Memory B cell (primary cell): ENCODE measurements at places on chromosomes 13 and 19.

DNA sequence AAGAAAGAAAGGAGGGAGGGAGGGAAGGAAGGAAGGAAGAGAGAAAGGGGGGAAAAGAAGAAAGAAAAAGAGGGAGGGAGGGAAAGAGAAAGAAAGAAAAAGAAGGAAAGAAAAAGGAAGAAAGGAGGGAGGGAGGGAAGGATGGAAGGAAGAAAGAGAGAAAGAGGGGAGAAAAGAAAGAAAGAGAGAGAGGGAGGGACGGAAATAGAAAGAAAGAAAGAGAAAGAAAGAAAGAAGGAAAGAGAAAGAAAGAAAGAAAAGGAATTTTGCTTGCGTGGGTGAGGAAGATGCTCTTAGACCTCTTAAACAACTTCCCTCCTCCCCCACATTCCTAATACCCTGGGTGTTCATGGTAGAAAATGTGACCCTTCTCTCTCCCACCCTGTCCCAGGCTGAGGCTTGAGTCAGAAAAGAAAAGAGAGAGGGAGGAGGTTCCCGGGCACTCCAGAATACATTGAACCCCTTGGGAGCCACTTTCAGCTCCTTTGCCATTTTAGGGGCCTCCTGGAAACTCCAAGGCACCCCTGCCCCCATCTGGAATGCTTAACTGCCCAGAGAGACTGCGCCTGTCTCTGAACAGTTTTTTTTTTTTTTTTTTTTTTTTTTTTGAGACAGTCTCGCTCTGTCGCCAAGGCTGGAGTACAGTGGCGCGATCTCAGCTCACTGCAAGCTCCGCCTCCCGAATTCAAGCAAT, 9.2 kb upstream of the KANK3 start:
- DNase-seq: no peak

DNA sequence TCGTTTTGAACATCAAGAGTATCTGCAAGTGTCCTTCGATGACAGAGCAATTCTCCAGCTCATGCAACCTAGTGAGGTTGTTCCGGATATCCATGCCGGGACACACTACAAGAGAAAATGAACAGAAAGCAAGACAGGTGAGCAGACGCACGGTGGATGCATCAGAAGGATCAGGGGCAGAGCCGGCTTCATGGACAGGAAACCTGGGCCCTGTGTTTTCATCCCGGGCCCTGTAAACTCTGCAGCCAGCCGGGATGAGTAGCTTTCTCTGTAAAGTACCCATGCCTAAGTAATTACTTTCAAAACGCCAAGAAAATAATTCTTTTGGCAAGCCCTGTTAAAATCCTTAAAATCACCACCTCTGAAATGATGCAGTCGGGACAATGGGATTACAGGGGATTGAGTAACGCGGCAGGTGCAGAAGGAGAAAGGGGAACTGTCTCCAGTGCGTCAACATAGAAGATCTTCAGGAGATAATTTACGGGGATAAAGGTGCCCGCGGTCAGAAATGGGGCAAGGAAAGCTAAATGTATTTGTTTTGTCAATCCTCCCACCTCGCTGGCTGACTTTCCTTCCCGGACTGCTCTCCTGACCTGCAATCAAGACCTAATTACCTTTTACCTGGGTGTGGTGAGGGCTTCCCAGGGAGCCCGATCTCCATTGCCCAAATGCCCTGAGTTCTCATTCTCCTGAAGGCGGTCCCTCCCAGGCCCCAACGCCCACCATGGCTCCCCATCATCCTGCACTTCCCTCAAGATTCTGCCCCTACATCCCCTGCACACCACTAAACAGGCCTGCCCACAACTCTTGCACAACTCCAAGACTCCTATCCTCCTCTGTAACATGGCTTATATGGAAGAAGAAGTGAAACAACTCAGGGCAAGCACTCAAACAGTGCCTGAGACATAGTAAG, 26.2 kb downstream of the INSR start:
- no peak for DNase-seq

DNA sequence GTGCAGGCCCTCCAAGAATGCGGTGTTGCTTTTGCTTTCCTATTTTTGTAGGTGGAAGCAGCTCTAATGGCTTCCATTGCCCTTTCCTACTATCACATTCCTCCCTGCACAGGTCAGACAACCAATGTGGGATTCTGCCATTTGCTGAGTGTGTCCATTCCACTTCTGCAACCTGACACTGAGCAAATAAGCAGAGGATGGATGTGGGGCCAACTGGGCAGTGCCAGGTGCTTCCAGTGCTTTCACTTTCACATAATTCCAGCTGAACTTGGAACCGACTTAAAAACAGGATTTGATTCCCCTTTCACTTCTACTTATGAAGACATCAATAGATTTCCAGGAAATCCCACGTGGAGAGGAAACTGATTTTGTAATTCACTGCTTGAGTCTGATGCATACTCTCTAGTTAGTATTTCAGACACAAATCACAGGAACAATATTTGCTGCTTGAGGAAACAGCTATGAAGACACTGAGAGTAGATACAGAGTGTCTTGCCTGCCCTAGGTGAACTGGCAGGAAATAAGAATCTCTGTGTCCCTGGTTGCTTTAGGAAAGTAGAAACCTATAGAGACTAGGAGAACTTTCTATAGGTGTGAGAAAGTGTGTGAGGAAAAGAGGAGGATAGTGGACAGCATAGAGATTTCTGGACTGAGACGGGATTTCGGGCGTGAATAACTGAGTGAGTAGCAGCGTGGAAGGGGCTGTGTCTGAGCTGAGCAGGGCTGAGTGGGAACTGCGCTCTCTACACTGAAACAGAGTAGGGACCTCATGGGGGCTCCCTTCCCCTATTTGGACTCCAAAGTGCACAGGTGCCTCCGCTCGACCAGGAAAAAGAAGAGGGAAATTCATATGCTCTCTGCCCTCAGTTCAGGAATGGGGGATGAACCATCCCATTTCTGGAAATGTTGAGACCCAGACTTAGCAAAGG, 22.5 kb downstream of the LGALS16 start:
- DNase-seq: no peak

DNA sequence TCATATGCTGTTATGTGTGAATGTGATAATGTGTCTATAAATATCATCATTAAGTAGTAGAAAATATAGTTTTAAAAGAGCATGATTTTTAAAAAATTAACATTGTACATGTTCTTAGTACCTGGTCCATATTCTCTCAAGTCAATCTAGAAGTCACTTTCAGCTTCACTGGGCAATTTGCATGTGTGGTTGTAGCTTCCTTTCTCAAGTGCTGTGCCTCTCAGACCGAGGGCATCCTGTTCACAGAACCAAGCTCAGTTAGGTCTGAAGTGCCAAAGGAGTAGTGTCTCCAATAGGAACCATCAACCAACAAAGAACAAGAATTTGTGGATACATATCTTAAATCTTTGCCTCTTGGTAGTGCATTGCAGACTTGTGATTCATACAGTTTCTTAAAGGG, 541.8 kb upstream of the SLC10A2 start:
- DNase-seq: no peak

DNA sequence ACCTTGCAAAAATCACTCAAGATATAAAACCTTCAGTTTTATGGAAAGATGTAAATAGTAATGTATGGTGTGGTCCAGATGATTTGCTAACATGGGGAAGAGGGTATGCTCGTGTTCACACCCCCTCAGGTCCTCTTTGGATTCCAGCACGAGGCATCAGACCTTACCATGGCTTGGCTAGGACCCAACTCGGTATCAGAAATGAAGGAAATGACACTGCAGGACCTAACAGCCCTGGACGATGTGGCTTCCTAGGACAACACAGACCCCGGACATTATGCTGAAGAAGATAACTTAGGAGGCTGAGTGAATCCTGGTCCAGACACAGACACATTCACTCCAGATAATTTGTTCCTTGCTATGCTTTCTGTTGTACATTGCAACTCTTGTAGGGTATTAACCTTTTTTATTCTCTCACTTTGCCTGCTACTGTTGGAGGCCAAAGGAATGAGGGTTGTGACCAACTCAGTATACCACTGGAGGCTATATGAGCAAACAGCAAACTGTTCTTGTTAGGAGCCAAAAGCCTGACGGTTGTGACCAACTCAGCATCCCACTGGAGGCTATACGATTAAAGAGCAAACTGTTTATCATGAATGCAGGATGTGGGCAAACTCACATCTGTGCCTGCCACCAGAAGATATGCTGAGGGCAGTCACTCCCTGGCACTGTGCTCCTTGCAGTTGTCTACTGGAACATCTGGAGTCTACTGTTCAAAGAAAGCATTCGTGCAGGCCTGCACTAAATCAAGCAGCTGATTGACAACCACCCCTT, 121.7 kb downstream of the ZNF429 start:
- DNase-seq: no peak

GRCh38 chr19:8208922-8209461, at the start of gene CERS4:
Gene CERS4 (plus strand): TSS chr19:8209370. CDS start chr19:8251077, 41,707 bp downstream.
- no peak for DNase-seq

GRCh38 chr13:26320766-26321165, 66.8 kb downstream of the CDK8 start:
- no peak for DNase-seq

- no peak for DNase-seq
Measured at GRCh38 chr13:23871616-23872220, 17.5 kb downstream of the MIPEP start.

GRCh38 chr13:23510544-23510916, 59.7 kb upstream of the TNFRSF19 start:
- DNase-seq: no peak
